ENCODE measurements at places on chromosomes 16 and 17.

- no peak for DNase-seq
Measured at GRCh38 chr16:24667244-24667764, 62.1 kb upstream of the TNRC6A start.

DNA sequence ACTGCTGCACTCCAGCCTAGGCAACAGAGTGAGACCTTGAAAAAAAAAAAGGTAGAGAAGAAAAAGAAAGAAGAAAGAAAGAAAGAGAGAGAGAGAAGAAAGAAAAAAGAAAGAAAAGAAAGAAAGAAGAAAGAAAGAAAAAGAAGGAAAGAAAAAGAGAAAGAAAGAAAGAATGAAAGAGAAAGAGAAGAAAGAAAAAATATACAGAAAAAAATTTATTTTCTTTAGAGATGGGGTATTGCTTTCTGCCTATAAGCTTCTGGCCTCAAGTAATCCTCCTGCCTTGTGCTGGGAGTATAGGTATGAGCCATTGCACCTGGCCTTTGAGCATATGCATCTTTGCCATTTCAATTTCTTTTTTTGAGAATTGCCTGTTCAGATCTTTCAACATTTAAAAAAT is 156.8 kb downstream of the IRX3 start:
- no peak for DNase-seq

- DNase-seq = no peak
Measured at GRCh38 chr17:55673743-55674506, 48.7 kb downstream of the TMEM100 start.

DNA sequence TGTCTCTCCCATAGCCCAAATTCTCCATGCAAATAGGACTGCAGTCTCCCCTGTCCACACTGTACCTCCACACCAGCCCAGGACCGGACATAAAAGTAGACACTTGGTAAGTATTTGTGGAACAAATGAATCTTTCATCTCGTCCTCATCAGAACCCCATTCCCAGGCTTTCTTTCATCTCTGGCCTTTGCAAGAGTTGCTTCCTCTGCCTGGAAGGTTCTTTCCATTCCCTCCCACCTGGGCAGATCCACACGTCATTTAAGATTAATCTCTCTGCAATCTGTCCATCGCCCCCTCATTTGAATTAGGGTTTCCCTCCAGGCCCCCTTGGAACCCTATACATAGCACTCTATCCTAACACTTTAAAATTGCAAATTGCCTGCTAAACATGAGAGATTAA is 3.9 kb upstream of the NXPH3 start:
- no peak for DNase-seq

DNA sequence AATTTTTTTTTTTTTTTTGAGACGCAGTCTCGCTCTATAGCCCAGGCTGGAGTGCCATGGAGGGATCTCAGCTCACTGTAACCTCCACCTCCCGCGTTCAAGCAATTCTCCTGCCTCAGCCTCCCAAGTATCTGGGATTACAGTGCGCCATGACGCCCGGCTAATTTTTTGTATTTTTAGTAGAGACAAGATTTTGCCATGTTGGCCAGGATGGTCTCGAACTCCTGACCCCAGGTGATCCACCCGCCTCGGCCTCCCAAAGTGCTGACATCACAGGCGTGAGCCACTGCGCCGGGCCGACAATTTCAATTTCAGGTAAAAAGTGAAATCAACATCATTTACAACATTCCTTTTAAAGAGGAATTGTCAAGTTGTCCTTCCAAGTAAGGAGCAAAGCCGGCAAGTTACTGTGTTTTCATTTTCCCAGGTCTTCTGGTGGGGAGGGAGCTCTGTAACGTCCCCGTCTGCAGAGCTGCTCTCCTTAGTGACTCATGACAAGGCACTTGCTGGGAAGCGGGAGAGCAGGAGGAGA is 873 bp downstream of the NPLOC4 start:
- no peak for DNase-seq

GRCh38 chr16:78364556-78364880 is 265.1 kb downstream of the WWOX start:
- DNase-seq = no peak

- DNase-seq = no peak
Measured at GRCh38 chr16:79250502-79251098, 349.9 kb downstream of the MAF start.

Data from stimulated activated CD8-positive, alpha-beta memory T cell treated with anti-CD3 and anti-CD28 coated beads, Interleukin-15, amount 100 ng/mL, for 4 hours (primary cell).